RCC 7860 (cell line): ENCODE measurements at places on chromosomes 4 and X.

GRCh38 chr4:2076908-2077536 is 17.9 kb downstream of the NAT8L start:
- no peak for DNase-seq

GRCh38 chrX:40462795-40463194 is 118.0 kb upstream of the ATP6AP2 start:
- DNase-seq, result no peak

- no peak for DNase-seq
These were observed 650.8 kb upstream of the FAM241A start for GRCh38 chr4:111494471-111494870.

DNA sequence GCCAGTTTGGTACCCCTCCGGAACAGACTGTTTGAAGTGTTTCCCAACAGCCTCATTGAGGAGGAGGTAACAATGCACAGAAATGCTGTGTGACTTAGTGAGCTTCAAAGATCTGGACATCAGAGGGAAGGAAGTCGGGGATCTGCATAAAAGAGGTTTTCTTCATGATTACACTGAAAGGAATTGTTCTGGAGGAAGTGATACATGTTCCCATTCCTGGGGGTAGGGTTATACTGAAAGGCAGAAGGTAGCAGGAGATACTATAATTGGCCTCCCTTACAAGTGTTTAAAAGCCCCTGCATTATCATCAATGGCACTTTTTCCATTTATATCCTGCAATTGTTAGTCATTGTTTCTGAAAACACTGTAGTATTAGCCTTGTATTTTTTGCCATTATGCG is 94.0 kb upstream of the DKK2 start:
- no peak for DNase-seq

GRCh38 chrX:23666282-23666681 is 1.0 kb upstream of the PRDX4 start:
- DNase-seq, result no peak

DNA sequence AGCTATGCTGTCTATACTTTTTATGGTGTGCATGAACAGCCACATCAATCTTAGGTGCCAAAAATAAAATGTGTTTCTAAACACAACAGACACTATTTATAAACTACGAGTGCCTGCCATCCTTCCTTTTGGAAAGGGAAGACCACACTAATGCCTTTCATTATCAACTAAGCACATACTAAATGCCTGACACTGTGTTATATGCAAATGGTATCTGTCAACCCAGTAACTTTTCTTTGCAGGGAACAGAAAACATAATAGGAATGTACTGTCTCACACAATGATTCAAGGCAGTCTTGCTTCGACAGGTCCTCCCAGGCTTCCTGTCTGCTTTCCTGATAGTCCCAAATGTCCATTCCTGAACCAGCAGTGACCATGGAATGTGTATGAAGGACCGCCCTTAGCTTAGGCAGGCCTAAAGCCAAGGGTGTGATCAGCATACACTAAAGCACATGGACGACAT is 43.8 kb downstream of the ADGRA3 start:
- DNase-seq, result no peak

DNA sequence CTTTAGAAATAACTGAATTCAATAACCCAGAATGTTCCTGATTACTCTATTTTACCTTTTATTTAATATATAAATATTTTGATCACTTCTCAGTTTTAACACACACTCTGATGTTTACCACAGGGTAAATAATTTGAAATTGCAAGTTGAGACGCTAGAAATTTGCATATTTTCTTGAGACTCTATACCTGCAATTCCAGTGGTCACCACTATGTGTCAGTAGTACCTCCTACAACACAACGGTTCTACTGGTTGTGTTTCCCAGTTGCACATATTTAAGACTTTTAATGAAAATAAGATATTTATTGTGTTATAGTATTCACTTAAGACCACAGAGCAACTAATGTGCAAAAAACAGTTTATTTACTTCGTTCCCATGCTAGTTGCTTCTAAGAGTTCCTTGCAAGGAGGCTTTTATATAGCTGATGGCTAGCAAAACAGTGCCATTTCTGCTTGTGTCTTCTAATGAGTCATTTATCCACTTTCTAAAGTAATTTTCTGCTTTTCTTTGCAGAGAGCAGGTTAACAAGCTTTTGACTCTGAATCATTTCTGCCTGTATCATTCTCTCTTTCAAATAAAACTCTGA is 98.9 kb upstream of the PDLIM3 start:
- DNase-seq, result no peak

GRCh38 chr4:147785129-147785528 is 53.2 kb downstream of the ARHGAP10 start:
- no peak for DNase-seq

GRCh38 chr4:124526769-124527168 is 185.8 kb downstream of the ANKRD50 start:
- DNase-seq, result no peak

- DNase-seq, result peak; percentile 9
These were observed 53.2 kb upstream of the ABCG2 start for GRCh38 chr4:88211473-88212252.

DNA sequence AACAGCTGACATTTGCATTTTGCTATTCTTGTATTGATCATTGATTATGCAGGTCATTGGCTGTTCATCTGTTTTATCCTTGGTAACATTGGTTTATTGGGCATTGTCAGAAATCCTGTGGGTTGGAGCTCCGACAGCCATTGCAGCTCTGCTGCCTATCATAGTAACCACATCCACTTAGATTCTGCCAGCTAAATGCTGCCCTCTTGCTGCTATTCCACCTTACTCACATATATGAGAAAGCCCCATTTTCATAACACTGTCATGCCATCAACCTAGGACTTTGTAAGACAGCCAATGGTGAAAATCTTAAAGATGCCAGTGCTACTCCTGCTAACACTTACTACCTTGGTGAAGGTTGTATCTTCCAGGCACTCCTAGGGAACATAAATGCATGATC is 187.3 kb upstream of the CXCL13 start:
- no peak for DNase-seq

- no peak for DNase-seq
These were observed 97.5 kb downstream of the FANCB start for GRCh38 chrX:14775416-14775815.

DNA sequence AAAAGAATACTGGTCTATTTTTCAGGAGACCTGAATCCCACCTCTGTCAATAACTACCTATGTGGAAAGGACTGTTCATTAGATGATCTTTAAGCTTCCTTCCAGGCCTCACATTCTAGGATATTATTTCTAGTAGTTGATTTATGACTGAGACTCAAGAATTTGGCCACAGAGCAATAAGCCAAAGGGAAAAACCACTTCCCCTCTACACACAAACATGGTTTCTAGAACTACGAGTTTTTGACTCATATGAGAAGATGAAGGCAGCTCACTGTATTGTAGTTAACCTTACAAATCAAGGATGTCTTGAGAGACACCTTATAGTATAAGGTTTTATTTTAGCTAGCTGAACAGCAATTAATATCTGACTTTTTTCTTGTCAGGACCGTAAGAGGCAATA is 36.9 kb upstream of the GDPD2 start:
- DNase-seq, result no peak
